ENCODE measurements at places on chromosomes 11 and 22.

DNA sequence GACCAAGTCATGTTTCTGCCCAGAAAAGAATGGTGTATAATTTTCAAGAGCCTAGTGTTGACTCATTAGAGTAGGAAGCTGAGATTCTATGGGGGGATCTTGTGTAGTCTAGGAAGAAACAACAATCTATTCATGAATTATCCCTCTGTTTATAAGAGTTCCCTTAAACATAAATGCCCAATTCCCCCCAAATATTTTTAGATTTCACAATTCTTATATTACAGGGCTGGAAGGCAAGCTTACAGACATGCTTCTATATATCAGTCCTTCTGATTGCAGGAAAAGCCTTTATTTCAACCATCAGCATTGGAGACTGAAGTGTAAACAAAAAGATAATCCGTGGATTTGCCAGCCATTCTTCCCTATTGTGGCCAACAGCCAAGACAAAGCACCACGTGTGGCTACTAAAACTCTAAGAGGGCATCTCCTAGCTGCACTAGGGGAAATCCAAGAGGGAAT is 71.4 kb downstream of the NAT10 start:
- no peak for DNase-seq

DNA sequence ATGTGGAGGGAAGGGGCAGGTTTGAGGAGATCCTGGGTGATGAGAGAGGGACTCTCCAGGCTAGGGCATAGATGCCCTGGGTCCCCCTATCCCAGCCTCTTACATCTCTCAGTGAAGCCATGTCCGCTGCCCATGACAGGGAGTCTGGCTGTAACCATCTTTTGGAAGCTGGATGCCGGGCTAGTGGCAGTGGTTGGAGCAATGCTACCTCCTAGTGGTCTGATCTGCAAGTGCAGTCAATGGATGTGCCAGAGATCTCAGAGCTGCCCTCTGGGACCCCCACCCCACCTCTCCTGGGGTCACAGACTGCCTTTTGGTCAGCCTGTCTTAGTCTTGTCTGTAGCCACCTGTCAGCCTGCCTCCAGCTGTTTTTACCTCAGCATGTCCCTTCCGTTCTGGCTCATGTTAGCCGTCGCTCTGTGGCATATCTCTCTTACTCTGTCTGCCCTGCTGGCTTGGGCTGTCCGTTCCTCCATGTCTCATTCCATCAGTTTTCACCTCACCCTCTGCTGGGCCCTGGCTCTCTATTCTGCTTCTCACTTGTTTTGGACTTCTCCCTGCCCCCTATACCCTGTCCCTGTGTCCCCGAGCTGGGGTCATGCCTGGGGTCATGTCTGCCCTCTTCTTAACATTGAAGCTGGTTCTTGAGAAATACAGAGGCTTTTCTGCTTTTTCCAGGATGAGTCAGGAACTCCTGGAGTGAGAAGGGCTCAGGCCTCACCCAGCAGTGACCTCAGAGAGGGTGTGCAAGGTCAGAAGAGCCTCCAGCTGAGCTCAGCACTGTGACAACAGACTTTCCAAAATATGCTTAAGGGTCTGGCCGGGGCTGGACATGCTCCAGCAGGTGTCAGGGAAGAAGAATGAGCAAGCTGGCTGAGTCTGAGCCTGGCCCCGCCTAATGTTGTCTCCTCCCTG is 52.0 kb upstream of the THY1 start:
- DNase-seq = peak; percentile 83

GRCh38 chr11:78400702-78401101 is 16.9 kb downstream of the GAB2 start:
- DNase-seq = no peak

- DNase-seq = no peak
Measured at GRCh38 chr11:119027561-119028345, 2.9 kb downstream of the SLC37A4 start.

GRCh38 chr11:77654770-77655434 is 17.3 kb upstream of the CLNS1A start:
- DNase-seq = peak; percentile 22

- DNase-seq = no peak
Measured at GRCh38 chr22:48234011-48234410, 1471.6 kb downstream of the TBC1D22A start.

- no peak for DNase-seq
Measured at GRCh38 chr22:19130959-19131684, at the start of gene TSSK2. Gene TSSK2 (plus strand): TSS chr22:19131308. CDS start chr22:19131400, 92 bp downstream.

DNA sequence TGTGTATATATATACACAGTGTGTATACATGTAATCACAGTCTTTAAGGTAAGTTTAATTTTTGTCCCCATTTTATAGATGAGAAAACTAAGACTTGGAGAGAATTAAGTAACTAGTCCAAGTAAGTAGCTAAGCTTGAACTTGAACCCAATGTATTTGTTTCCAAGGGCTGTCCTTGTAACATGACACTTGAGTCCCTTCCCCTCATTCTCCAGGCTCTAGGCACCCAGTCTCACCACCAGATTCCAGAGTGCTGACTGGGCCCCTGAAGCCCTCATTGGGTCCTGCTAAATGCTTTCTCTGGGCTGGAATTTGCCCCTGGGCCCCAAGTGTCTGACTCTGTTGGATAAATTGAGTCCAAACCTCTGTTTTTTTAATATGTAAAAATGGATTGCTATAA is 45.5 kb downstream of the ADM start:
- peak; percentile 78 for DNase-seq

DNA sequence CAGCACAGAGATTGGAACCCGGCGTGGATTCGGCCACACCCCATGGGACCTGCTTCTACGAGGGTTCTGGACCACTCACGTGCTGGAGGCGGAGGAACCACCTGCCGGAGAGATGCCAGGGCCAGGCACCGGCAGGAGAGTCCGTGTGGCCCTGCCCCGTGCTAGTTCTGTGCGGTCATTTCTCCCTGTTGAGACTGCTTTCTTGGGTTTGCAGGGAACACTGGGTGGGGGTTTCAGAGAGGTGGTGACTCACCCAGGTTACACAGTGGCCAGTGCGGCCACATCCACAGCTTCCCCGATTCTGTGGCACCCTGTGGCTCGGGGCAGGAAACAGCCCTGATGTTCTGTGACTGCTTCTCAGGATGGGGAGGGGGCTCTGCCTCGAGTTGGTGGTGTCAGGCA is 3.6 kb upstream of the PHLDA2 start:
- DNase-seq = peak; percentile 71

- DNase-seq = no peak
Measured at GRCh38 chr11:19808076-19808911, 95.7 kb downstream of the NAV2 start.

DNA sequence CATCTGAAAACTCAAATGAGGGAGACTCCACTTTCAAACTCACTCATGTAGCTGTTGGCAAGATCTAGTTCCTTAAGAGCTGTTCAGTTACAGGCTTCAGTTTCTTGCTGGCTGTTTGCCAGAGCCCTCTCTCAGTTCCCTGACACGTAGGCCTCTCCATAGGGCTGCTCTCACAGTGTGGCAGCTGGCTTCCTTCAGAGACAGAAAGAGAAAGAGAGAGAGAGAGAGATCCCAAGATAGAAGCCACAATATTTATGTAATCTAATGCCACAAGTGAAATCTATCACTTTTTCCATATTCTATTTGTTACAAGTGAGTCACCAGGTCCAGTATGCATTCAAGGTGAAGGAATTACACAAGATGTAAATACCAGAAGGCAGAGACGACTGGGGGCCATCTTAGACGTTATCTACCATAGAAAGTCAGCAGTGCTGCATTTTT is 168.8 kb downstream of the RCN1 start:
- DNase-seq = peak; percentile 92

DNA sequence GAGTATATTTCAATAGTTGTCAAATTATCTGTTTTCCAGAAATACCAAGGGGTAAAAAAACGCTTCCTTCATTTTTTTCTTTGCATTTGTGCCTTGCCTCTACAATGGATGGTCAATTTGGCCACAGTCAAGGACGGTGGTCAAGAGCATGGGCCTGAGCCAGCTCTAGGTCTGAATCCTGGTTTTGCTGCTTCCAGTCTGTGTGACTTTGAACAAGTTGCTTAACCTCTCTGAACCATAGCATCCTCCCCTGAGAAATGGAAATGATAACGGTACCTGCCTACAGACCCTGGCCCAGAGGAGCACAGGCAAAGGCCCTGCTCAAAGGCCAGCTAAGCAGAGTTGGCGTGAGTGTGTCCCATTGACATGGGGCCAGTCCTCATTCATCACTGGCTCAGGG is 3.1 kb downstream of the PNPLA5 start:
- DNase-seq = no peak

DNA sequence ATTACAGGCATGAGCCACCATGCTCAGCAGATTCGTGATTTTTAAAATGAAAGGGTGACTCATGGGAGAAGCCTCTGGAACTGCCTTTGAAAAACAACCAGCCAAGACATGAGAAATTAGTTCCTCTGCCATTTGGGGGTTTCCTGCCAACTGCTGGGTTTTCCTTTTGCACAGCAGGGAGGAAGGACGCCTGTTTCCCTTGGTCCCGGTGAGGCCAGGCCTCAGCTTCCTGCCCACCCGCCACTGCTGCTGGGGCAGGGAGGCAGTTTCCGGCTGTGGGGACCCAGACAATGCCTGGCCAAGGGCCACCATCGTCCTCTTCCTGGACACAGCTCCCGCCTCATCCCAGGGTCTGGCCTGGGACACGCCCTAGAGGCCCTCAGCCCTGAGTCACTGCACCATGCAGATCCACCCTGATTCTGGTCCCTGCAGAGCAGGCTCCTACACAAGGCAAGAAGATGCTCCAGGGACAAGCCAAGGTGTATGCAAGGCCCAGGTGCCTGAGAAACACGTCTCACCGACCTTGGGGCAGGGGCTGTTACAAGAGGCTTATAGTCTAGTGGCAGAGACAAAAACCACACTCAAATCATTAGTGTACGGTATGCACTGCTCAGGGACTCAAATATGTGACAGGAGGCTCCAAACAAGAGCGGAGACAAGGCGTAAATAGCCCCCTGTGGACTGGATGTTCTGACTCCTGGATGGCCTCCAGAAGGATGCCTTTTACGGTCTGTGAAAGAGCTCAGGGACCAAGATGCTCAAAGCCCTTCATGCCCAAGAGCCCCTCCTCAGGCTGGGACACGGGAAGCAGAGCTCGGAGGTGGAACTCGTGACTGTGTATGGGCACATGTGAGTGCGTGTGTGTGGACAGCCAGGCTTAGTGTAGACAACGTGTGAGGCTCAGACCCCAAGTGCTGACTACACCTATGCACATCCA is 10.0 kb downstream of the PPM1F start:
- DNase-seq = peak; percentile 91

GRCh38 chr22:41367039-41367679 is 14.6 kb upstream of the TEF start:
- peak; percentile 44 for DNase-seq

DNA sequence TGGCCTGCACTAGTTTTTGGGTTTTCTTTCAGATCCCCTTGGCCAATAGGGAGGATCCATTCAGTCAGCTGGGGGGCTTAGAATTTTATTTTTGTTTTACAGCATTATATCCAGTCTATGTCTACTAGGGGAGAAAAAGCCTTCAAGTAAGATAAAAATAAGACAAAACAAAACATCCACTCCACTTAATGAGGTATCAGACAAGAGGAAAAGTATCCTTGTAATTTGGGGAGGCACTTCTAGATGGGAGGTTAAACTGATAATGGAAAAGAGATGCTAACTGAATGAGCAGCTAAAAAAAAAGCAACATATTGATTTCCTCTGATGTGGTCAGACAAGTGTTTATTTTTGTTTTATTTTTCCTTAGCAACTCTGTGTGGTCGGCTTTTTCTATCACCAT is 278.0 kb upstream of the ANO3 start:
- DNase-seq = no peak

DNA sequence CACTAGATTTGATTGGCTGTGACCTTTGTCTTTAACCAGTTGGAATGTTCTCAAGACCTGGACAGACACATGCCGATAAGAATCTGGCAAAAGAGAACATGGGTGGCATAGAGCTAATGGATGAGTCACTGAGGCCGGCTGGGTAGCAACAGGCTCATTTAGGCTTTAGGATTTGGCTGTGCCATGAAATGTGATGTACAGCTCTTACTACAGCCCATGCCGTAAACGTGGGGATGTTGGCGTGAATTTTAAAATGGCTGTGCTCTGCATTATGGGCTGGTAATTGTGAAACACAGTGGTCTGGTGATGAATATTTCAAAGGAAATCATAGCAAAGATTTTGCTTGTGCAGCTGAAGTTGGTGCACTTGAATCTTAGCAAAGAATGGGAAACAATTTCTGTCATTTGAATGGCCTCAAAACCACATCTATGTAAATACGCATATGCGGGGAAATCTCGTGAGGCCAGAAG is 332.4 kb downstream of the TBC1D22A start:
- DNase-seq = no peak

GRCh38 chr11:125890447-125891100 is 3.1 kb downstream of the HYLS1 start:
- DNase-seq = no peak

DNA sequence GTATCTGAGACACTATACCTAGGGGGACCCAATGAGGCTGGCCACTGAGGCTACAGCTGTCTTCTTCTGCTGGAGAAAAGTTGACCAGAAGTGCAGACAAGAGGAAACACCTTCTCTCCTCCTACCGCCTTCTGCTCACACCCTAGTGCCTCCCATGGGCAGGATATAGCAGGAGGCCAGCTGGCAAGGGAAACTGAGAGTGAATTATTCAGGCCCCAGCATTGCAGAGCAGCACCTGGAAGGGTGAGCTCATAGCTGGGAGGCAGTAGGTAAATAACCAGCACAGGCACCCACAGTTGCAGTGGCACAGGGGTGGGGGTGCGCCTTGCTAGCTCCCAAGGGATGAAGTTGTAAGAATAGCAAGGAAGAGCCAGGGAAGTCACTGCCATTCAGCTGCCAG is 267.4 kb upstream of the NCAM1 start:
- no peak for DNase-seq

DNA sequence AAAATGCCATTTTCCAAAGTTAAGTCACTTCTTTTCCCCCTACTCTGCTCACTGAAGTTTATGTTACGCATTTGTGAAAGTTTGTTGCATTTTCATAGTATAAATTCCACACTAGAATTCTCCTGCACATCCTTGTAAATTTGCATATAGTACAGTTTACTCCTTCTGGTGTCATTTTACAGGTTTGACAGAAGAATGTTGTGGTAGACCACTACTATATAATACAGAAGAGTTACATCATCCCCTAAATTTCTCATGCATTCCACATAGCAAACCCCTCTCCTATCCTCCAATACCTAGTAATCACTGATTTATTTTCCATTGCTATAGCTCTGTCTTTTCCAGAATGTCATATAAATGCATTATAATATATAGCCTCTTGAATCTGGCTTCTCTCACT is 64.5 kb downstream of the CCDC73 start:
- DNase-seq = no peak

GRCh38 chr11:12884751-12885318 is 124.3 kb upstream of the RASSF10 start:
- peak; percentile 81 for DNase-seq

- DNase-seq = no peak
Measured at GRCh38 chr11:20026629-20027555, 133.4 kb downstream of the DBX1 start.

Measured in mesenchymal stem cell (in vitro differentiated cells and primary cell).